ENCODE measurements at places on chromosomes 5 and 9.

DNA sequence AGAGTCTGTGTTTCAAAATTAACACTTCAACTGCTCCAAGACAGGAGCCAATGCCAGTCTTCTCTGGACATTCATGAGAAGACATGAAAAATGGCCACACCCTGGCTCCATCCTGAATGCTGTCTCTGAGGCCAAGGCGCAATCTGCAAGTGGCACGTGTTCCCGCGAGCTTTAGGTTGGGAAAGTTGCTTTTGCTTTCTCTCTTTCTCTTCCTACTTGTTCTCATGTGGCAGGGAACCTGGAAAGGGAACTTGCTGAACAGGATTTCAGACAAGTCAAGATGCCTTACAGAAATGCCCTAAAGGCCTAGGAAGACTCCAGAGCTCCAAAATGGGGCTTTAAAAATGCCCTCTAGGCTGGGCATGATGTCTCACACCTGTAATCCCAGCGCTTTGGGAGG lies 91.9 kb upstream of the OTULINL start:
- DNase-seq = no peak

- no peak for DNase-seq
These were observed 36.3 kb downstream of the CAPSL start for GRCh38 chr5:35902046-35902672.

DNA sequence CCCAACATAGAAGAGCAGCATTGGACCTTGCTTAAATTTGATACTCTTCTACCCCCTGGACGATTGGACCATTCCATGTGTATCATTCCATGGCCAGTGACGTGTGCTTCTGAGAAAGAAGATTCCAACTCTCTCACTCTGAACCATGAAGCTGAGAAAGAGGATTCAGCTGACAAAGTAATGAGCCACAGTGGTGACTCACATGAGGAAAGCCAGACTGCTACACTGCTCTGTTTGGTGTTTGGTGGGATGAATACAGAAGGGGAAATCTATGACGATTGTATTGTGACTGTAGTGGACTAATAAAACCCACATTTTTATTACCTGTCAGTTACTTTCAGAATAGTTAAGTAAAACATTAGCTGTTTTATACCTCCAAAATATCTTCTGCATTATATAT lies 7.5 kb downstream of the HSPA5 start:
- no peak for DNase-seq

GRCh38 chr5:148070621-148071020 lies 6.8 kb downstream of the SPINK5 start:
- DNase-seq = no peak

- DNase-seq = no peak
These were observed 13.6 kb upstream of the CAST start for GRCh38 chr5:96648593-96648992.

- no peak for DNase-seq
These were observed 164.5 kb downstream of the PIK3R1 start for GRCh38 chr5:68380078-68380477.

DNA sequence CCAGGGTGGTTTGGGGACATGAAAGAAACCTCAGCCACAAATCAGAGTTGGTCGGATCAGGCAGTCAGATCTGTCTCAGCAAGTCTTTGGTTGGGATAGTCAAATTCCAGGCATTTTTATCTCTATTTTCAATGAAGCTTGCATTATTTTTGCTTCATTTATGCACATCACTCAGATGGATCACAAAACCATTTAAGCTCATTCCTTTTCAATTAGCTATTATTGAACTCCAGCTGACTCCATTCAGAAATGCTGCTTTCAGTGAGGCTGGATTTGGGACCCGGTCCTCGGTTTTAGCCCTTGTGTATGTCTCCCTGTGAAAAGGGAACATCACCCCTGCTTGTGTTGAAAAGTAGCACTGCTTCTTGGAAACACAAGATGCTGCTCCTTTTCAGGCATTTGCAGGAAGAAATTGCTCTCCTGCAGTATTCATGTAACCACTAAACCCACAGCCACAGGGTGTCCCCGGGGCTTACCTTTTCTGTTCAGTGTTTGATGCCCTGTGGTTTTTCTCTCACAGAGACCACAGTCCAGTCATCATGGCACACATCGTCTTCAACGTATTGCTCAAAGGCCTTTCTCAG lies 232.9 kb downstream of the NFIB start:
- no peak for DNase-seq
